ENCODE measurements at places on chromosomes 12 and 14.
A peak's percentile ranks its signal among the peaks of the same experiment; 100 is the strongest.

- H3K4me1 ChIP-seq, result peaks cover 61% of the 10 kb centered on the region
- no peak for DNase-seq
- H3K36me3 ChIP-seq, result no peaks in the 10 kb centered on the region
- H3K27ac ChIP-seq, result peak overlapping the region; percentile 68
Measured at GRCh38 chr12:122888232-122888752, 7.6 kb downstream of the VPS37B start.

DNA sequence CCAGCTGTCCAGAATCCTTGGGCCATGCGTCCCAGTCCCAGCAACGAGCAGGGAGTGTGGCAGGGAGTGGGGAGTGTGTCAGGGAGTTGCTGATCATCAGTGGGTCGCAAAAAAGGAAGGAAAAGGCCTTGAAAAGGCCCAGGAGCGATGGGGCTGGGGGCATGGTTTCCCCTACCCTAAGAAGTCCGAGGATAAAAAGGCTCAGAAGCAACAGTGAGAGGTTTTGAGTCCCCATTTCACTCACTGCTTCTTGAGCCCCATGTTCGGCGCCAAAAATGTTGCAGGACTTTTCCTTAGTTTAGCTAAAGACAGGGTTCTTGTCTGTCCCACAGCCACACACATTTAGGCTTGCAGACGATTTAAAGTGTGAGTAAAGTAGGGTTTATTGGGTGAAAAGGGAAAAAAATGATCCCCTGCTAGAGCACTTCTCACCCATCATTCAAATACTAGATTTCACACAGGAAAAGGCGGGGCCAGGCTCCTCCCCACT lies 189.5 kb downstream of the KCNC2 start:
- no peaks in the 10 kb centered on the region for H3K27me3 ChIP-seq
- H3K36me3 ChIP-seq, result no peaks in the 10 kb centered on the region
- no peak for DNase-seq

DNA sequence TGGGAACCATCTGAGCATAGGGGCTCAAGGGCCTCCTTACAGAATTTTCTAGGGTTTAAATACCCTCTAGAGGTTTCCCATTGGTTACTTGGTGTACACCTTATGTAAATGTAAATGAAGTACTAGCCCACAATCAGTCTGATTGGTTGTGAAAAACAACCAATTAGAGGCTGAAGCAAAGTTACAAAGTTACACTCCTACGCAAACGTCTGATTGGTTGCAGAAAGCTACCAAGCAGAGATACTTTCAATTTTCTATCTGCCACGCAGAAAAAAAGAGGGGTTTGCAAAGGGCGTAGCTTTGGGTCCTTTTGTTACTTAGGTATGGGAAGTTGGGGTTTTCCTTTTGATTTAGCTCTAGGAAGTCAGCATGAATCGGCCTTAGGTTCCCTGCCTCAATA lies 1.8 kb upstream of the TMEM19 start:
- H3K4me3 ChIP-seq, result peak overlapping the region; percentile 8
- no peaks in the 10 kb centered on the region for H3K27me3 ChIP-seq
- no peak overlapping the region for H3K27ac ChIP-seq

DNA sequence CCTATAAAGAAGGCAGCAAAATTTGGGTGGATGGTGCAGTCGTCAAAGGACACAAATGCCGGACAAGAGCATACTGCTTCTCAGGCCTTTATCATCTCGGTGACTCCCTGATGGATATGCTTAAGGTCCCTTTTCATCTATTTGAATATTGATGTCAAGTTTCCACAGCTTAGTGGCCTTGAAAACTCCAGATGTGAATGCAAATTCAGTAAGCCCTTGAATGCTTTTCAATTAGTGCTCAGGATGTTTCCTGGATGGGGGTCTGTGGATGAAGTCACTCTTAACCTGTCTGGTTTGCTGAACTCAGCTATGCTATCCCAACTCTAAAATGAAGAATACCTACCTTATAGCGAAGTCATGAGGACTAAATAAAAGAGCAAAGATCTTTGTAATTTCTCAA lies 10.7 kb downstream of the REM2 start:
- H3K27me3 ChIP-seq, result no peaks in the 10 kb centered on the region
- no peaks in the 10 kb centered on the region for H3K36me3 ChIP-seq
- DNase-seq, result peak; percentile 1
- H3K4me1 ChIP-seq, result peaks cover 12% of the 10 kb centered on the region

DNA sequence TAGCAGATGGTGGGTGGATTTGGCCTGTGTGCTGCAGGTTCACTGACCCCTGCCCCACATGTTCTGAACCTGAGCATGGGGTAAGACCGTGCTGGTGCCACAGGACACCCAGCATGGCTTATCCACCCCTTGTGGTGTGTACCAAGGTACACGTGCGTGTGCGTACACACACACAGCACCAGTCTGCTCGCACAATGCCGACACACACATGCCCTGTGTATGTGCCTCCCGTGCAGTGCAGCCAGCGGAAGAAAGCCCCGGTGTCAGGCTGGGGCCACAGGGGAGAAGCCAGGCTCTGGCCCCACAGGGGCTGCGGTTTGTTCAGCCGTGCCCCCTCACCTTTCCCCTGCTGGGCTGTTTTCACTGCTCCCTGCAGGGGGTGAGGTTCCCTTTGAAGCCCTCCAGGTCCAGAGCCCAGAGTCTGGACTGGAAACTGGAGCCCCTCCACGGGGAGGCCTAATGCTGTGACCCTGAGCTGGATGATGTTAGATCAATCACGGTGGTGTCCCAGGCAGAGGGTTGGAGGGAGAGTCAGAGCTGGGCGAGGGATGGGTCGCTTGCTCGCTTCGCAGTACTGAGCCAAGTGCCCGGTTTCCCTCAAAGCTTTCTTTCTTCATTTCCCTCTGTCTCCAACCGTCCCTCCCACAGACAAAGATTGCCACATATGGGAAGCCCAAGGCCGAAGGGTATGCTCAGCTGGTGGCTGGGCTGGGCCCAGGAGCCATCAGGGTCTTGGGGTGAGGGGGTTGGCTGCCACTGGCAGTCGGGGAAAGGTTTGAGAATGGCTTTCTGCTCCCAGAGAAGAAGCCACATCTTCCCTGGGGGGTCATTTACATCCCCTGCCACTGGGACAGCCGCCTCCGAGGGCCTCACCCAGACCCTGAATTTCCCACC lies 6.2 kb downstream of the DTX1 start:
- no peak overlapping the region for H3K4me3 ChIP-seq
- no peaks in the 10 kb centered on the region for H3K36me3 ChIP-seq
- H3K4me1 ChIP-seq, result no peaks in the 10 kb centered on the region
- DNase-seq, result peak; percentile 78
- peaks cover 4% of the 10 kb centered on the region for H3K27me3 ChIP-seq

DNA sequence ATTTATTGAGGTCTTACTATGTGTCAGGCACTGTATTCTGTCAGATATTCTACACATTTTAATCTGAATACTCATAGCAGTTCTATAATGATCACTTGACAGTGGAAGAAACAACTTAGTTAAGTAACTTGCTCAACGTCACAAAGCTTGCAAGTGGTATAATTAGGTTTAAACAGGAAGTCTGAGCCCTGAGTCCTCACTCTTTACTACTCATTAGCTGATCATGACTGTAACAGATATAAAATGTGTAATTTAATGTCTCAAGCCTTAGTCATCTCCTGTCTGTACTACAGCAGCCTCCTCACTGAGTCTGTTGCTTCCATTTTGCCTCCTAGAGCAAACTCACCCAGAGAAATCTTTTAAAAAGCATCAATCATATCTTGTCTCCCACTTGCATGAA lies 38.9 kb downstream of the PPP4R4 start:
- H3K36me3 ChIP-seq, result no peaks in the 10 kb centered on the region
- H3K27ac ChIP-seq, result no peak overlapping the region
- no peaks in the 10 kb centered on the region for H3K27me3 ChIP-seq
- peak; percentile 55 for DNase-seq
- no peak overlapping the region for H3K4me3 ChIP-seq

GRCh38 chr14:55398679-55399078 lies 13.0 kb downstream of the ATG14 start:
- no peaks in the 10 kb centered on the region for H3K27me3 ChIP-seq
- no peak overlapping the region for H3K4me3 ChIP-seq
- H3K27ac ChIP-seq, result peak overlapping the region; percentile 29
- peaks cover 14% of the 10 kb centered on the region for H3K4me1 ChIP-seq
